ELF-1 (cell line): ENCODE measurements at places on chromosomes 3 and 15.

GRCh38 chr3:14517601-14518431 is 22.3 kb downstream of the GRIP2 start:
- no peak for DNase-seq

DNA sequence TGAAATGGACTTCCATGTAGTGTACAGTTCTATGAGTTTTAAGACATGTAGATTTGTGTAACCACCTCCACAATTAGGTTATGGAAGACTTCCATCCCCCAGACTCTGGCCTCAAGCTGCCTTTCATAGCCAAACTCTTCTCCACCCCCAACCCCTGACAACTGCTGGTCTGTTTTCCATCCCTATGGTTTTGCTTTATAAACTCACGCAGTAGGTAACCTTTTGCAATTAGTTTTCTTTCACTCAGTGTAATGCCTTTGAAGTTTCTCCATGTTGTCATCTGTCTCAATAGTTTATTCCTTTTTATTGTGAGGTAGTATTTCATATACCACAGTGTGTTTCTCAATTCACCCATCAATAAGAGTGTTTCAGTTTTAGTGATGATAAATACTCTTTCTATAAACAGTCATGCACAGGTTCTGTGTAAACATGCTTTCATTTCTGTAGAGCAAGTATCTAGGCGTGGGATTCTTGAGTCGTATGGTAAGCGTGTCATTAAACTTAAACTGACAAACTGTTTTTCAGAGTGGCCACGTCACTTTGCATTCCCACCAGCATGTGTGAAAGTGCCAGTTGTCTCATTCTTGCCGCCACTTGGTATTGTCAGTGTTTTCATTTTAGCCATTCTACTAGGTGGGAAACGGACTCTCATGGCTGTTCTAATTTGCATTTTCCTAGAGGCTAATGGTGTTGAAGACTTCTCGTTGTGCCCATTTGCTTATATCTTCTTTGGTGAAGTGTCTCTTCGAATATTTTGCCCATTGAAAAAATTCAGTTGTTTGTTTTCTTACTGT is 47.3 kb upstream of the ALDH1A3 start:
- DNase-seq = no peak

DNA sequence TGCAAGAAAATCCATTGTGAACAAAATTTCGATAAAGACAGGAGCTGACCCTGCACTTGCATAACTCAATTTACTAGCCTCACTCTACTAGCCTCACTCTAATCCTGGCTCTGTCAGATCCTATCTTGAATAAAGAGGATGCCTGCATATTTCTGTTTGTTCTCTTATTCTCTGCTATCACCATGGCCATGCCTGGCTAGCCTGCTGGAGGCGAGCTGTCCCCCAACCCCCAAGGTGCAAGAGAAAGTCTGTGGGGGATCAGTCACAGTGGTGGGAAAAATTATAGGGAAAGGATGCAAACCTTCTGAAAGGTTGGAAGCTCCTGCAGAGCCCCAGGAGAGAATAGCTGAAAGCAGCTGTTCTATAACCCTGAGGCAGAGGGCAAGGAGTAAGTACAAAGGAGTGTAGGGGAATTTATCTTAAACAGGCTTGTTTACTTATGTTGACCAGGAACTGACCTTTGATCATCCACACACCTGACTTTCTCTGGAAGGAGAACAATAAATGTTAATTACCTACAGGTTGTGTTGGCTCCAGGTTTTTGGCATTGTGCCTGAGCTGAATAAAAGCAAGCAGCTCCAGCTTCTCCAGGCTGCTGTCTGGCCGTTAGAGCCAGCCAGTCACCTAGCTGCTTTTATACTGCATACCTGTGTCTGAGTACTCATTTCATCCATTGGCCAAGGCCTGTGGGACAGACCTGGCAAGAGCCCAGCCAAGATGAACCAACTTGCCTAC is 137.7 kb upstream of the RASGRP1 start:
- peak; percentile 79 for DNase-seq

- no peak for DNase-seq
These were observed 14.1 kb downstream of the EPHB3 start for GRCh38 chr3:184575701-184576100.
